ENCODE measurements at places on chromosomes 3 and 15.

- no peak for DNase-seq
Measured at GRCh38 chr3:55091381-55092225, 163.7 kb upstream of the LRTM1 start.

DNA sequence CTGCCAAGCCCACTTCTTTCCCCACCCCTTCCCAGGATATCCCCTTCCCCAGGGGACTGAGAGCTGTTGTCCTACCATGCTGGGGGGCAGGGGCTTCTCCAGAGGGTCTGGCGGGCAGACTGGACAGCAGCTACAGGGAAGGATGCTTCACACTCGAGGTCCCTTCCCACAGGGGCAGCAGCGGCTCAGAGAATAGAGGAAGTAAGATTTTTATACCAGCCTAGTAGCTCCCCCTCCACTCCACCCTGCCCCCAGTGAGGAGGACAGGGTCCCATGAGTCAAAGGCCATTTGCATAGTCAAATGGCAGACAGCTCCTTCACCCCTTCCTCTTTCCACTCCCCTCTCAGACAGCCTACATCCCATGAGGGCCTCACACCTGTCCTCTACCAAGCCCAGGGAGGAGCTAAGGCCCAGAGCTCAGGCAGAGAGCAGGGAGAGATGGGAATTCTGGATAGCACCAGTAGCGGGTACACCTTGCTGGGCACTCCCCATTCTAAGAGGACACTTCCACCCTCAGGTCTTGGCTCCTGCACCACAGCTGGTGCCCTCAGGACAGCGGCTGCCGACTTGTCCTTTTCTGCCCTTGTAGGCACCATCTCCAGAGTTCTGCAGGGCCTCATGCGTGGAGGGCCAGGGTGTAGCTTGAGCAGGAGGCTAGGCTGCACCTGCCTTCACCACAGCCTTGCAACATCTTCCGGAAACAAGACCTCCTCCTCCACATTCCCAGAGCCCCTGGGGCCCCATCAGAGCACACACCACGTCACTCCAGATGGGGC lies at the start of gene TLR9:
TLR9 (minus strand) TSS at position 194 of the 777 bp plus-strand sequence; CDS start at position 78, 116 bp downstream.
- no peak for DNase-seq

DNA sequence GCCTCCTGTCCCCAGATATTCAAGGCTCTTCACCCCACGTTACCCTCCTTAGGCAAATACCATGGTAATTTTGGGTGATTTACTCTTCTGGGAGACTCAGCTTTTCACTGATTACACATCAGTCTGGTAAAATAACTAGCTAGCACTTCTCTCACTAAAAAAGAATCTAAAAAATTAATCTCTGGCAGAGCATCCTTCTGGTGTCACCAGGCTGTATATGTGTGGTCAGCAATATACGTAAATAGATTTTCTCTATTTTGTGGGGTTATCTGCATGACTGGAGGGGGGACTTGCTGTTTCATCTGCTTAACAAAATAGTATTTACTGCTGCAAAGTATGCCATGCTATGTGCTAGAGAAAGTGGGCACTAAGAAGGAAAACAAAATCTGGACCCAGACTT lies 45.1 kb downstream of the LRRC28 start:
- no peak for DNase-seq

GRCh38 chr15:78651007-78651406 lies 10.0 kb upstream of the CHRNB4 start:
- no peak for DNase-seq

GRCh38 chr3:58005669-58006068 lies 2.6 kb upstream of the FLNB start:
- DNase-seq = no peak

- no peak for DNase-seq
Measured at GRCh38 chr3:55481744-55482495, 5.2 kb downstream of the WNT5A start.

DNA sequence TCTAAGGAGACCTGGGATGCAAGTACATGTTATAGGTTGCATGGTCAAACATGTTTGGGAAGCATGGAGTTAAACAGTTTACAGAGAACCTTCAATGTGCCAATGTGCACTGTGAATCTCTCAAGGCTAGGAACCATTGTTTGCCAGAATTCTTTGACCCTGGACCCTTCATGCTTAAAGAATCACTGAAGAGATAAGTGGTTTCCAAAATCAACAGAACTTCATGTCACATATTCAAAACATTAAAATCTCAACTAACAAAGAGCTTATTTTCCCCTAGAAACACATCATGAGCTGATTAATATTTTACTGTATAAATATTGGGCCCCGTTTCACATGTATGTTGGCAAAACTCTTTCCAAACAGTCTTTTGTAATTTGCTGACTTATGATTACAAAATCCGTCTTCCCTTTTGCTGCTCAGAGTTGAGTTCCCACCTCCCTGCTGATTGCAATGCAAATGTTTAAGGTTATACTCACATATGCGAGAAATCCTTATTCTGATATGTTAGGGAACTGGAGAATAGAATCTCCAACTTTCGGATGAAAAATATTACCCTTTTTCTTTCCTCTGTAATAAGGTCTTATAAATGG lies 380.2 kb downstream of the DIPK2A start:
- DNase-seq = no peak

DNA sequence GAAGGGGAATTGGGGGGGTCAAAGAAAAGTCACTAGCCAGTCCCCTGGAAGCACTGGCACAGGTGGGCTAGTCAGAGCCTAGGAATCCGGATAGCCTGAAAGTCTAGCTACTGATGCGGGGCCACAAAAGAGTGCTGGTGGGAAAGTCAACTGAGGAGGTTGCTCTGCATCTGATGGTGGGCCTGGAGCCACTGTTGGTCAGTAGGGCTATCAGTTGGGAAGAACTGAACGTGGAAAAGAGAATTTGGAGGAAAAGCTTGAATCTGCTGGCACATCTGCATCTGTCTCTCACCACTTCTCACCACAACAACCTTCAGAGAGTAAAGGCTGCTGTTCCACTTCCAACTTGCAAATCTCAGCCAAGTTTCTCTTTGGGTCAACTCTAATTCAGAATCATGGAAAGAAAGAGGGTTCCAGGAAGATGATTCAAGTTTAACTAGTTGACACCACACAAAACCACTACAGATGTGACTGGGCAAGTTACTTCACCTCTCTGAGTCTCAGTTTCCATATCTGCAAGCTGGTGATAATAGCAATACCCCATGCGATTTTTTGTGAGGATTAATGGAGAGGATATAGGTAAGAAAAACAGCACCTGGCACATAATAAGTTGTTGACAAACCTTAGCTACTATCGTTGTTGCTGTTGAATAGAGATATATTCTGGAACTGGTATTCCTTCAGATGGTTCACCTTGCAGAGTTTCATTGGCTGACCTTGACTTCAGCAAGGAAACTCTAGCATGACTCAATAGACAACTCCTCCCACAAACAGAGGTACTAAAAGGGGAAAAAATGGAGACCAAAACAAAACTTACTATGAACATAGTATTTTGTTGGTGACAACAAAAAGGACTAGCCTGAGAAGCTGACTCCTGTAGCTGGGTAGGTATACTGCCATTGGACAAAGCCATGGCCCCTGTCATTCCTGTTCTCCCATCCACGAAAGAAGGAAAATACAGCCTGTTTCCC lies 280.2 kb upstream of the STT3B start:
- no peak for DNase-seq

DNA sequence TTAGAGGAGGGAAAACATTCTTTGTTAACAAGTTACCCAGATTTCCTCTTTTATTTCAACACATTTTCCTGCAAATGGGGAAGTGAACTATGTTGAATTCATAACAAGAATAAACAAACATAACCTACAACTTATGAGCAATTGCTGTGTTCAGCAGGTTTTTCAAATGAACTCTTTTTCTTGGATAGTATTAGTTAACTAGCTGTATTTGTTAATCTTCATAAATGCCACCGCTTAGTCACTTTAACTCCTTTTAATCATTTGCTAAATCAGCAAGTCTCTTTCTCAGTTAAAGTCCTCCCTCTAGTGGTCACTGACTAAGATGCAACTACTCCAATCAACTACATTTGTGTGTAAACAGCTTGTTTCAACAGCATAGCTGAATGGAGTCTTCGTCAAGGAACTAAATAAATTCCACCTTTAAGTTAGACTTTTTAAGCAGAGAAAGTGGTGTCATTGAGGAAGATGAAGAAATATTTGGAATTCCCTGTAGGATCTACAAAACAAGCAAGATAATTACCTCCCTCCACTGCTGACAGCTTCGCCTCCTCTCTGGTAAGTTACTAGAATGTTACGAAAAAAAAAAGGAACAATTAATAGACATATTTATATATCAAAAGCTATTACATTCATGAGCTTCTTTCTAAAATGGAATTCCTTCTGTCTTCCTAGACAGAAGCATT lies 1122.0 kb downstream of the ROBO1 start:
- DNase-seq = no peak

DNA sequence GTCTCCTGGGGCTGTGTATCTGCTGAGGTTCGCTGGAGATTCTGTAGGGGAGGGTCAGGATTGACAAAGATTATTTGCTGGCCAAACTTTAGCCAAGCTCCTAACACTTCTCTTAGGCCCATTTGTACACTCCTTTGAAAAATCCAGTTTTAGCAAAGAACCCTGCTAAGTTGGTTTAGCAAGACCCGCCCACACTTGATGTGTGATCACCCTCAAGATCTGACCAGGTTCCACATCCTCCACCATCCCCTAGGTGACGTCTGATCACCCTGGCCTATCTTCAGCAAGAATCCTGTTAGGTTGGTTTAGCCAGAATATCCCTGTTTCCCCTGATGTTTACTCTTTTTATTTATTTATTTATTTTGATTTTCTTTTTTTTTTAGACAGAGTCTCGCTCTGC lies 14.8 kb upstream of the SLC35G2 start:
- DNase-seq = no peak

GRCh38 chr15:36601497-36601932 lies 22.1 kb downstream of the CDIN1 start:
- no peak for DNase-seq

GRCh38 chr15:80490431-80490990 lies 86.3 kb downstream of the ARNT2 start:
- no peak for DNase-seq

GRCh38 chr15:31840849-31841476 lies 189.4 kb upstream of the CHRNA7 start:
- DNase-seq = no peak

GRCh38 chr15:90266061-90266431 lies 574 bp downstream of the NGRN start:
- no peak for DNase-seq

DNA sequence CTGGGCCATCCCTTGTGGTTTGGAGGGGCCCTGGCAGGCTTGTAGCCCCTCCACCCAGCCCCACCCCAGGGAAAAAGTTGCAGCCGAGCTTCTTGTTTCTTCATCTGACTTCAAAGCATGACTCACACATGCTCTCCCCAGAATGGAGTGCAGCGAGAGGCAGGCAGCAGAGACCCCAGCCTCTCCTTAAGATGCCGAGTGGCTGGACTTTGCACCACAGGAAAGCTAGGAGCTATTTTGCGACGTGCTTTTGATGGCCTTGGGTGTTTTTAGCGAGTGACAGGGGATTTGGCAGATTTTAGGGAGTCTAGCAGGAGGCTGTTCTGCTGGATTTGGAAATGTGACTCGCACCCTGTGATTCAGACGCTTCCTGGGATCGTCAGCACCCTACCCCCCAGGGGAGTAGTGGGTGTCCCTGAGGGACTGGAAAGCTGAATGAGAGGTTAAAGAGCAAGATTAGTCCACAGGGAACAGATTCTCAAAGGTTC lies 14.2 kb downstream of the BAHD1 start:
- DNase-seq = no peak

DNA sequence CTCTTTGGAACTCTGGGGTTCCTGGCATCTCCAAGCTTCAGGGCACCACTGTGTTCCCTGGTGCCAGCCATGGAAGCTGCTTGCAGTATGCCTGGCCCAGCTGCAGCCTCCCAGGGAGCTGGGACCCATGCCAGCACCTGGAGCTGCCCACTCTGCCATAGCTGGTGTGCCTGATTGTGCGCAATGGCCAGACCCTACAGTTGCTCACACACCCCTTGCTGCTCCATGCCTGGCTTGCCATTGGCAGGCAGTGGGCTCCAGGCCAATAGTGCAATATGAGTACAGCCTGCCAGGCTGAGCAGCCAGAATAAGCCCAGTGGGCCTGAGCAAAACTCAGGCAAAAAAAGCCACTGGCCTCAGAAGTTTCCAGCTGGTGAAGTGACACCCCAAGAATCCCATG lies 43.8 kb upstream of the LRRFIP2 start:
- no peak for DNase-seq

- no peak for DNase-seq
Measured at GRCh38 chr3:69823743-69824142, 84.5 kb downstream of the MITF start.

- no peak for DNase-seq
Measured at GRCh38 chr15:95265419-95265997, 1034.1 kb downstream of the MCTP2 start.

GRCh38 chr3:110181226-110181625 lies 843.9 kb upstream of the DPPA4 start:
- DNase-seq = no peak

DNA sequence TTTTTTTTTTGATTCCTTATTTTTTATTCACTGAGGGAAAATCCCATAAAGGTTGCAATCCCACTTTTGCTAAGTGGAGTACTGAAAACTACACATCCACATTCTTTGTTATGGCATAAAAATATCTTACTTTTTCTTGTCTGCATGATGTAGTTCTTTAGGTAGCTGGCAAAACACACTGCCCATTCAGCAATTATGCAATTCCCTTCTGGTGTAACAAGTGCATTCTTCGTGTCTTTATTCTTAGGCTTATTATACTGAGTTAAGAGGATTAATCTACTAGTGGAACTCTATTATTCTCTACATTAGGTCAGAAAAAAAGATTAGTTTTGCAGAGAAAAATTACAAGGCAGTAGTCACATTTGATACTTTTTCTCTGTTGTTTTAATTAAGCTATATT lies 403.8 kb upstream of the GBE1 start:
- no peak for DNase-seq

- DNase-seq = no peak
Measured at GRCh38 chr3:42590989-42591756, 513 bp downstream of the SS18L2 start.

DNA sequence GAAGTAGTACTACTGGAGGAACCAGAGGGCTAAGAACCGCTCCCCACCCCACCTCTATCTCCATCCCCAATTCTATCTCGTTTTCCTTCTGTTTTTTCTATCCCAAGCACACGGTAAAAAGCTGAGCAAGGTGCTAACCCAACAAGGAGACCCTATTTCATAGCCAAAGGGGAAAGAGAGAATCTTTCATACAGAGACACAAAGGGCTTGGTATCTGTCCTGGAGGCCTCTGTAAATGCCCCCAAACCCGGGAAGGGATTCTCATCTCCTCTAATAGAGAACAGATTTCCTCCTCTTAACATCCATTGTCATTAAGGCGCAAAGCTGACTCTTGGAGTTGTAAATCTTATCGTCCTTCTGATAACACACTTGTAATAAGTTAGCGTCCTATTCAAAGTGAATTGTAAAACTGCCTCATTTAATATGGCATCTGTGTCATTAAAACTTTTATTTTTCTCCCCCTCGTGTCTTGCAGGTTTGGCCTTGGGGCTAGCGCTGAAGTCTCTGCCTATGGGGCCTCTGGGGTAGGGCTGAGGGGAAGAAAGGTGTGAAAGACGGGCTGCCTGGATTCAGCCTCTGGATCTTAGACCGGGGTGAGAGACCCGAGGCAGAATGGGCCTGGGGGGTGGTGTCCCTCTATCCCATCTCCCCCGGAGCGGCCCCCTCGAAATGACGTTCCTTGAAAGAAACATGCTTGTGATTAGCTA lies 12.1 kb downstream of the NR2F2 start:
- no peak for DNase-seq

- DNase-seq = no peak
Measured at GRCh38 chr3:197854596-197855343, 63.7 kb downstream of the LRCH3 start.

- no peak for DNase-seq
Measured at GRCh38 chr3:31661286-31661685, 128.6 kb downstream of the STT3B start.
